ENCODE measurements at places on chromosomes 7 and 10. TPM values are rescaled to one million over a fixed set of nuclear protein-coding genes. Genes with fewer than 3 reads are reported as not detected.

The NFE2L3 gene
- total RNA-seq, result 8.1 TPM

The SHOC2 gene
- total RNA-seq, result 13.5 TPM

The TRIM50 gene
- total RNA-seq, result not detected

The CFAP46 gene
- 1.4 TPM for total RNA-seq

The COX15 gene
- 30.3 TPM for total RNA-seq

The OR2A7 gene
- total RNA-seq, result not detected

The TMEM229A gene
- not detected for total RNA-seq

The TMEM225B gene
- 0.89 TPM for total RNA-seq

The AKR1C3 gene
- 1,197 TPM for total RNA-seq

The NPC1L1 gene
- total RNA-seq, result 0.06 TPM

The MPP7 gene
- total RNA-seq, result 0.10 TPM

The TBXAS1 gene
- 15.8 TPM for total RNA-seq

The TCAF2 gene
- total RNA-seq, result 1.2 TPM

The UBTD1 gene
- 20.3 TPM for total RNA-seq

The AS3MT gene
- 4.1 TPM for total RNA-seq

The POR gene
- 165 TPM for total RNA-seq

The CNNM2 gene
- total RNA-seq, result 4.5 TPM

The BRAT1 gene
- total RNA-seq, result 31.7 TPM

The SLC18A2 gene
- total RNA-seq, result 0.02 TPM
